ENCODE measurements at places on chromosomes 6 and 20. TPM values are rescaled to one million over a fixed set of nuclear protein-coding genes. Genes with fewer than 3 reads are reported as not detected.

PACRG gene
- not detected for total RNA-seq

SLC17A4 gene
- total RNA-seq = not detected

GMEB2 gene
- total RNA-seq = 9.7 TPM

CLVS2 gene
- 0.15 TPM for total RNA-seq

KIAA1586 gene
- 6.2 TPM for total RNA-seq

MAFB gene
- total RNA-seq = 0.16 TPM

HBS1L gene
- total RNA-seq = 33.8 TPM

FKBP1C gene
- 2.0 TPM for total RNA-seq

DEFB115 gene
- not detected for total RNA-seq

CLPSL2 gene
- 2.0 TPM for total RNA-seq

SLC35D3 gene
- total RNA-seq = not detected

GPLD1 gene
- total RNA-seq = 1.1 TPM

ECT2L gene
- total RNA-seq = not detected

WFDC12 gene
- total RNA-seq = not detected

KPNA5 gene
- 1.9 TPM for total RNA-seq

HLA-DPA1 gene
- not detected for total RNA-seq

BIRC7 gene
- total RNA-seq = 1.7 TPM

HAO1 gene
- not detected for total RNA-seq

CST2 gene
- 0.25 TPM for total RNA-seq

ORC3 gene
- total RNA-seq = 17.2 TPM

SRF gene
- total RNA-seq = 16.1 TPM

EEF1A2 gene
- total RNA-seq = 140 TPM

VWA7 gene
- total RNA-seq = 1.5 TPM

JAG1 gene
- 41.2 TPM for total RNA-seq

TTLL9 gene
- 0.15 TPM for total RNA-seq

CDH4 gene
- 7.7 TPM for total RNA-seq

SEMG1 gene
- not detected for total RNA-seq

INSM1 gene
- total RNA-seq = not detected

SASH1 gene
- 2.2 TPM for total RNA-seq

FOXS1 gene
- total RNA-seq = 0.41 TPM

FNDC1 gene
- total RNA-seq = 0.06 TPM

TREM2 gene
- not detected for total RNA-seq

TRIM38 gene
- 2.0 TPM for total RNA-seq

IL20RA gene
- 0.03 TPM for total RNA-seq

TMEM14B gene
- total RNA-seq = 139 TPM
